ENCODE measurements at places on chromosomes 16 and 17. TPM values are rescaled to one million over a fixed set of nuclear protein-coding genes. Genes with fewer than 3 reads are reported as not detected.

DNA sequence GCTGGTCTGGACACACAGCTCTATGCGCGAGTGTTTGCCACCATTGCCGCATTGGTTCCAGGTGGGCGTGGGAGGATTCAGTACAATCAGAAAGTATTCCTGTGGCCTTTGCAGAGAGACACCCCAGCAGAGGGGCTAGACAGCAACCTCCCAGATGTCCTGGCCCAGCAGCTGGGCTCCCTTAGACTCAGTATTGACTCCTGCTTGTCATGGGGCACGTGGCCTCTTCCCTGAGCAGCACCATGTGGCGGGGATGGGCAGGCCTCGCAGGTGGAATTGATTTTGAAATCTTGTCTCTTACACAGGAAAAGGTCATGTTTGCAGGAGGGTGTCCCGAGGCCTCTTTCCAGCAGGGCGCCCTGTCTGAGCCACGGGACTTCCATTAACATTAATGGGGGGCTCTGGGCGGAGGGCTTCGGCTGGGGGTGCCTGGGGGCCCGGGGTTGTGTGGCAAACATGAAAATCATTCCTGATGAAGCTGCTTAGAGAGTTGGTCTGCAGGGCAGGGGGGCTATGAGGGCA is 96.4 kb downstream of the C16orf78 start:
- no peaks in the 10 kb centered on the region for H3K4me1 ChIP-seq
- no peak overlapping the region for H3K4me3 ChIP-seq
- no peaks in the 10 kb centered on the region for H3K36me3 ChIP-seq
- no peak for DNase-seq
- H3K27me3 ChIP-seq, result no peaks in the 10 kb centered on the region
- H3K27ac ChIP-seq, result no peak overlapping the region

GRCh38 chr16:27771201-27771910 is 221.4 kb downstream of the KATNIP start:
- no peak for DNase-seq
- H3K4me1 ChIP-seq, result peaks cover 7% of the 10 kb centered on the region
- H3K27ac ChIP-seq, result no peak overlapping the region
- H3K27me3 ChIP-seq, result no peaks in the 10 kb centered on the region
- peaks cover 28% of the 10 kb centered on the region for H3K36me3 ChIP-seq
- H3K4me3 ChIP-seq, result no peak overlapping the region

DNA sequence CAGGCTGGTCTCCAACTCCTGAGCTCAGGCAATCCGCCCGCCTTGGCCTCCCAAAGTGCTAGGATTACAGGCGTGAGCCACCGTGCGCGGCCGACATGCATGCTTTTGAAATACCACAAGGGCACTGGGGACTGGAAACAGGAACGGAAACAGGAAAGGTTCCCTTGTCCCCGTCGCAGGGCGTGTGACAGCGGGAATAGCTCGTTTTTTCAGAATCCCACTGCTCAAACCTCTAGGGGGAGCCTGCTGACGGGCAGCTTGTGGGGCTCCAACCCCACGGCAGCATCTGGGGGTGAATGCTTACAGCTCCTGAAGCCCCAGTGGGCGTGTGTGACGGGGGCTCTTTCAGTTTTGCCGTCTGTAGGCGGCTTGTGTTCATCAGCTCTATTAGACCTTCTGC is 18.8 kb upstream of the ASGR2 start:
- H3K4me1 ChIP-seq, result no peaks in the 10 kb centered on the region
- peak; percentile 58 for DNase-seq
- H3K27me3 ChIP-seq, result peaks cover 88% of the 10 kb centered on the region

GRCh38 chr17:57892820-57893595 is 43.2 kb upstream of the MRPS23 start:
- no peak overlapping the region for H3K4me3 ChIP-seq
- H3K4me1 ChIP-seq, result peaks cover 60% of the 10 kb centered on the region
- no peaks in the 10 kb centered on the region for H3K27me3 ChIP-seq
- no peak for DNase-seq

- no peak for DNase-seq
- no peak overlapping the region for H3K27ac ChIP-seq
- H3K4me1 ChIP-seq, result no peaks in the 10 kb centered on the region
- no peak overlapping the region for H3K4me3 ChIP-seq
- peaks cover 9% of the 10 kb centered on the region for H3K36me3 ChIP-seq
- H3K27me3 ChIP-seq, result no peaks in the 10 kb centered on the region
Observed at GRCh38 chr17:9487406-9487805, 88.2 kb downstream of the STX8 start.

GRCh38 chr17:41492351-41492750 is 2.6 kb upstream of the KRT36 start:
- H3K4me3 ChIP-seq, result no peak overlapping the region
- peaks cover 5% of the 10 kb centered on the region for H3K4me1 ChIP-seq
- no peak overlapping the region for H3K27ac ChIP-seq
- no peak for DNase-seq
- no peaks in the 10 kb centered on the region for H3K27me3 ChIP-seq

- H3K4me3 ChIP-seq, result no peak overlapping the region
- H3K36me3 ChIP-seq, result peaks cover 2% of the 10 kb centered on the region
Observed at GRCh38 chr17:32565401-32565800, 78.6 kb downstream of the CDK5R1 start.

GRCh38 chr16:50719401-50720337 is 22.2 kb upstream of the CYLD start:
- H3K27ac ChIP-seq, result no peak overlapping the region
- H3K4me3 ChIP-seq, result no peak overlapping the region
- no peak for DNase-seq

DNA sequence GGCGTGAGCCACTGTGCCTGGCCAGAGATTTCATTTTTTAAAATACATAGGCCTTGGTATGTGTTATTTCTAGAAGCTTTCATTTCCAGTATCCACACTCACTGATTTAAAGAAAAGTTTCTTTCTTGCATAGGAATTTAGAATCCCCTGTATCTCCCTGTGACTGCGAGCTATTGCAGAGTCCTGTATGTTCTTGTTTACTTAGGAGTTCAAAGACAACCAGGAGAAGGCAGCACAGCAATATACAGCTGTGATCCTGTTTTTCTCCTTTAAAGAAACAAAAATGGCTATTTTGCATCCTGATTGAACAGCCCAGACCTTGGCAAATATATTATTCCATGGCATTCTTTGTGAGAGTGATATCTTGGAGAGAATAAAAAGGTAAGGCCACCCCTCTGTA is 185.0 kb upstream of the COX10 start:
- no peak overlapping the region for H3K27ac ChIP-seq
- no peak for DNase-seq
- no peak overlapping the region for H3K4me3 ChIP-seq
- H3K4me1 ChIP-seq, result no peaks in the 10 kb centered on the region

GRCh38 chr16:12336141-12336540 is 359.6 kb downstream of the SNX29 start:
- H3K4me1 ChIP-seq, result peaks cover 5% of the 10 kb centered on the region
- no peaks in the 10 kb centered on the region for H3K36me3 ChIP-seq
- H3K27ac ChIP-seq, result no peak overlapping the region
- H3K27me3 ChIP-seq, result no peaks in the 10 kb centered on the region
- DNase-seq, result no peak

GRCh38 chr16:15037745-15038144 is 18.1 kb downstream of the NTAN1 start:
- no peaks in the 10 kb centered on the region for H3K27me3 ChIP-seq
- peaks cover 59% of the 10 kb centered on the region for H3K36me3 ChIP-seq
- peaks cover 15% of the 10 kb centered on the region for H3K4me1 ChIP-seq
- H3K4me3 ChIP-seq, result no peak overlapping the region
- H3K27ac ChIP-seq, result no peak overlapping the region

DNA sequence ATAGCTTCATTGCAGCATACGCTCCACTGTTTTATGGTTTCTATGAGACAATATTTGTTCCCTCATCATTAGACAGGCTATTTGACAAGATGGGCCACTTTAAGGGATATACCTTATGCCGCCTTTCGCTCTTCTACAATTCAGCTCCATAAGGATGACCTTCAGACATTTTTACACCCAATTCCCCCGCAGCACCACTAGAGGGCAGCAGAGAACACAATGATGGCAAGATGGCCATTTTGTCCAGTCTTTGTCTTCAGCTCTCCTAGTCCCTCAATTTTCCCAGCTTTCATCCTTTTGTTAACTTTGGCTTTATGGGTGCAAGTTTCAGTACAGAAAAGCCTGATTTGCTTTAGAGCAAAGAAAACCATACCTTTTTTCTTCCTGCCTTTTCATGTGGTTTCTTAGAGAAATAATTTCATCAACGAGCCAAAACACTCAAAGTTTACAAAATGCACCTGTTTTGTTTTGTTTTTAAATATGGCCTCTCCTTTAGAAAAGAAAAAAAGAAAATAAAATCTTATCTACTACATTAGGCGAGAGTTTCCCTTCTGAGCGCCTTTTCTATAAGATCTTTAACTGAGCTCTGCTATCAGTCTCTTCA is 355.3 kb downstream of the TOX3 start:
- DNase-seq, result peak; percentile 46
- no peaks in the 10 kb centered on the region for H3K4me1 ChIP-seq
- H3K4me3 ChIP-seq, result peak overlapping the region; percentile 37
- no peaks in the 10 kb centered on the region for H3K27me3 ChIP-seq

The RRAD gene
- 9.3 TPM for polyA plus RNA-seq

The KRT23 gene
- polyA plus RNA-seq, result not detected

DNA sequence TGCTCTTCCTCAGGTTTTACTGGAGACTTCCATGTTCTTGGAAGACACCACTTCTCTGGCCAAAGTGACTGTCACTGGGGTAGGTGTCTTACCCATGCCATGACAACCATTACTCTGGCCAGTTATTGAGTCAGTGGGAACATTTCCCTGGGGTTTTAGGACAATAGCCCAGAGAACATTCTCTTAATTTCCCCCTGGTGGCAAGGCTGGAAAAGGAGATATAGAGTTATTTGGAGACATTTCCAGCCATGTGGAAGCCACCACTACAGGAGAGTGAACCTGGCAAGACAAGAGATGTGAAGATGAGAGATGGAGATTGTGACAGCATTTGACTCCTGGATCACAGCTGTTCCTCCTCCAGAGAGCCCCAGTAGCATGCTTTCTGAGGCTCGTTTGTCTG is 106.2 kb downstream of the CDK5R1 start:
- DNase-seq, result no peak
- no peak overlapping the region for H3K27ac ChIP-seq
- H3K4me3 ChIP-seq, result no peak overlapping the region
- peaks cover 7% of the 10 kb centered on the region for H3K4me1 ChIP-seq

GRCh38 chr16:90046971-90047713 is 27.9 kb upstream of the DBNDD1 start:
- peaks cover 17% of the 10 kb centered on the region for H3K4me1 ChIP-seq
- no peaks in the 10 kb centered on the region for H3K36me3 ChIP-seq
- no peak overlapping the region for H3K27ac ChIP-seq
- peak overlapping the region; percentile 48 for H3K4me3 ChIP-seq
- no peak for DNase-seq
- H3K27me3 ChIP-seq, result no peaks in the 10 kb centered on the region

The SHISA9 gene
- not detected for polyA plus RNA-seq

DNA sequence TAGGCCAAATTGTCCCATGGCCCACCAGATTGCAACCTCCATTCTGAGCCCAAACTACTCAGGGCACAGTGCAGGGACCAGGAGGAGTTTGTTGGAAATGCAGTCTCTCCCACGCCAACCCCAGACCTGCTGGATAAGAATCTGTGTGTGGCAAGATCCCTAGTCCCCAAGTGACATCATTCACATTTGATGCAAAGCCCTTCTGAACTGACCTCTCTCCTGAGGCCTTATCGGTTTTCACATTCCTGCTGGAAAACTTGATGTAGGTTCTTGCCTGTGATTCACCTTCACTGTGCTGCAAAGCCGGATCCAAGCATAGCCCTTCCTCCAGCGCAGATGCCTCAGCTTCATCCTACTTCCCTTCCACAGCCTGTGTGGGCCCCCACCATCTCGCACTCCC is 6.6 kb upstream of the SHCBP1 start:
- no peak overlapping the region for H3K4me3 ChIP-seq
- H3K4me1 ChIP-seq, result peaks cover 3% of the 10 kb centered on the region
- no peak overlapping the region for H3K27ac ChIP-seq
- H3K27me3 ChIP-seq, result no peaks in the 10 kb centered on the region

The APOBR gene
- 0.03 TPM for polyA plus RNA-seq
